Esophagus mucosa (tissue), 1 donor: ENCODE measurements at places on chromosomes 1 and 21.

- ATAC-seq = no peak
Measured at GRCh38 chr1:119293797-119294196, 74.8 kb upstream of the HAO2 start.

DNA sequence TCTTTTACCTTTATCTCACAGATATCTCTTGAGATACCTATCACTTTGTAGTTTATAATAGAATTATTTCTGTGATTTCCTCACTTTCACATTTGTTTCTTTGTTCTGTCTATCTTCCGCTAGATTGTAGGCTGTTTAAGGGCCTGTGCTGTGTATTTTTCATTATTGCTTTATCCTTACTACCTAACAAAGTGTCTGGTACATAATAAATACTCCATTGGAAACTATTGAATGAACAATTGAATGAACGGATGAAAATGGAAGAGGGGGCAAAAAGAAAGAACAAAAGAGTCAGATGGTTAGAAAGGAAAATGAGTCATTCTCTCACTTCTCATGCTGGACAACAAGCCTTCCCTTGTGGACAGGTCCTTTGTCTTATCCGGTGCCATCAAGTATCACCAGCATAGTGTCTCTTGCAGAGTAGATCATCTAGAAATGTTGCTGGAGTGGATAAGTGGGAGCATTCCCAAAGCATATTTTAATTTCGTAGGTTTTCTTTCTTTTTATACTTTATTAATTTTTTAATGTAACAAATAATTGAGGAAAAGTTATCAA is 159.8 kb downstream of the NEK7 start:
- no peak for ATAC-seq

DNA sequence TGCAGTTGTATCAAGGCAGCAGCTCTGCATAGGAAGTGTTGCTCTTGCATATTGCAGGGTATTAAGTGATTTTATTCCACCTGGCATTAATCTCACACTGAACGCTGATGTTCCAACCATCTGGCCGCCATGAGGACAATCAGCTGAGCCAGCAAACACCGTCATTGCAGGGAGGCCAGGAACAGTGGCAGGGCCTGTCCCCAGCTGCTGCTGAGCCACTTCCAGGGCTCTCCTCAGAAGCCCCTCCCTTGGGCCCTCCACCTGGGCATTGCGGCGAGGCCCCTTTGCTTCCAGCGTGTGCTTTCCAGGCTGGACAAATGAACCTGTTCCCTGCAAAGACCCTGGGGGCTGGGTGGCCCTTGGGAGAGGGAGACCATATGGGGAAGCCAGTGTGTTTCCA is 171.6 kb upstream of the C1orf174 start:
- no peak for ATAC-seq

DNA sequence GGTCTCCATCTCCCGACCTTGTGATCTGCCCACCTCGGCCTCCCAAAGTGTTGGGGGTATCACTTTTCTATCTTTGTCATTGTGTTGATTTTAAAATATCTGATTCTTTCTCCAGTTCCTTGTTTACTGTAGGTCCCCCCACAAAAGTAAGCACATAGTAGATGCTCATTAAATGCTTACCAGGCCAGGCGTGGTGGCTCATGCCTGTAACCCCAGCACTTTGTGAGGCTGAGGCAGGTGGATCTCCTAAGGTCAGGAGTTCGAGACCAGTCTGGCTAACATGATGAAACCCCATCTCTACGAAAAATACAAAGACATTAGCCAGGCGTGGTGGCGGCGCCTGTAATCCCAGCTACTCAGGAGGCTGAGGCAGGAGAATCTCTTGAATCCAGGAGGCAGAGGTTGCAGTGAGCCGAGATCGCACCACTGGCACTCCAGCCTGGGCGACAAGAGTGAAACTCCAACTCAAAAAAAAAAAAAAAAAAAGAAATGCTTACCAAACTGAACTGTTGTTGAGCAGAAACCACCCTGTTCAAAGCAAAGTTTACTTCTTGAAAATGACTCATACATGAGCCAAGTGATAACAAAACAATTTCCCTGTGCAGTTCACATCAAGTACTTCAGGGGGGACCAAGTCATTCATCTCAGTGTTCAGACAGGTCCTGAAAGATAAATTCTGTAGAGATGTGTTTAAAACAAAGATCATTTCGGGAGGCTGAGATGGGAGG is 24.3 kb upstream of the NID1 start:
- ATAC-seq = no peak

- ATAC-seq = no peak
Measured at GRCh38 chr21:45724994-45725843, 81.7 kb downstream of the PCBP3 start.

DNA sequence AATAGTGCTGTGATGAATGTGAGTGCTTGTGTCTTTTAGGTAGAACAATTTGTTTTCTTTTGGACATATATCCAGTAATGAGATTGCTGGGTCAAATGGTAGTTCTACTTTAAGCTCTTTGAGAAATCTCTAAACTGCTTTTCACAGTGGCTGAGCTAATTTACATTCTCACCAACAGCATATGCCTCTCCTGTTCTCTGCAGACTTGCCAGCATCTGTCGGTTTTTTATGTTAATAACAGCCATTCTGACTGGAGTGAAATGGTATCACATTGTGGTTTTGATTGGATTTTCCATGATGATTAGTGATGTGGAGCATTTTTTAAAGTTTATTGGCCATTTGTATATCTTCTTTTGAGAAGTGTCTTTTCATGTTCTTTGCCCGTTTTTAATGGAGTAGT is 647.3 kb upstream of the ADAMTS5 start:
- ATAC-seq = no peak

GRCh38 chr1:222049176-222049575 is 307.3 kb upstream of the DUSP10 start:
- ATAC-seq = no peak

DNA sequence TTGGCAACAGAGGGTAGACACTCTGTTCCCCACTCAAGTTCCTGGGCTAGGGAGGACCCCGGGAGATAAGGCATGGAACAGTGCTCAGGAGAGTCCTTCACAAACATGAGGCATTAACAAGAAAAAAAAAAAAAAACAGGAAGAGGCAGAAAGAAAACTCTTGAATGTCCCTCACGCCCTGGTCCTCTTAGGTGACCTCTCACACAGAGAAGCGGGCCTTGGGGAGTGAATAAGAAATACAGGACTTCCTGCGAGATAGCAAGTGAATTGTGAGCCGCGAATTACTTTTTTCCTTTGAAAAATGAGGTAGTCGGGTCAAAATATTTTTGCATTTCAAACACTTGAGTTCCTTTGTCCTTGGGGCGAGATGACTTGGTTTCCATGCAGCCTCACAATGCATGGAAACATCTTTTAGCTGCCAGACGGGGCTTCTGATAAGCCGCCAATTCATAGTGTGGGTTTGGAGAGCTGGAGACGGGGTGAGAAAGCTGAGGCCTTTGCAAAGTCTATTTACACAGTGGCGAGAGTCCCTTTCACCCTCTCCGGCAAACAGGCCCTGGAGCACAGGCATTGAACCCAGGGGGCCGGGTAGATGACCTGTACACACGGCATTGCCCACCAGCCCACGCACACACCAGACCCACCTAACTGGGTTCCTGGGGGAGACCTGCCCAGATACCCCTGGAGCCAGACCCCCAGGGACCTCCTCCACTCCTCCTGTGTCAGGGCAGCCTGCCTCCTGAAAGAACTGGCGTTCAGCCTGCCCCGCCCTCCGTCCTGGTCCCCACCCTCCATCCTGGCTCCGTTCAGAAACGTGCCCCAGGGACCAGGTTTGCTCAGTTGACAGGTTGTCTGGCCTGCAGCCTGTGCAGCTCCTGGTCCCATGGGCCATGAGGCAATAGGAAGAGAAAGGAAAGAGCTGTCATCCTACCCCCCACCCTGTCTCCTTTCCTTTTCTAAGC is 192.3 kb downstream of the PRDM16 start:
- ATAC-seq = no peak

- no peak for ATAC-seq
Measured at GRCh38 chr1:89728381-89728780, 92.5 kb upstream of the LRRC8D start.

DNA sequence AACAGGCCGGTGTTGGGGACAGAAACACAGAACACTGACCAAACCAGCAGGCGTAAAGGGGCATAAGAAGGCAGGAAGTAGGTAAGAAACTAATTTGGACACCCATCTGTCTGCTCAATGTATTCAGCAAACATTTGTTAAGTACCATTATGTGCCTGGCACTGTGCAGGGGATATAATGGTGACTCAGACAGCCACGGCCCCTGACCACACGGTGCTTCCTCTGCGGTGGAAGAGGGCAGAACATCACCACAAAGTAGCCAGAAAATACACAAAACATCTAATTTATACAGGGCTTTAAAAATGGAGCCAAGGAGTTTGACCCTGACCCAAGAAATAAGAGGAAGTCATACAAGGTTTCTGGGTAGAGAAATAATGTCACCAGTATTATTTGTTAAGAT is 12.9 kb downstream of the DNAJC11 start:
- ATAC-seq = no peak

DNA sequence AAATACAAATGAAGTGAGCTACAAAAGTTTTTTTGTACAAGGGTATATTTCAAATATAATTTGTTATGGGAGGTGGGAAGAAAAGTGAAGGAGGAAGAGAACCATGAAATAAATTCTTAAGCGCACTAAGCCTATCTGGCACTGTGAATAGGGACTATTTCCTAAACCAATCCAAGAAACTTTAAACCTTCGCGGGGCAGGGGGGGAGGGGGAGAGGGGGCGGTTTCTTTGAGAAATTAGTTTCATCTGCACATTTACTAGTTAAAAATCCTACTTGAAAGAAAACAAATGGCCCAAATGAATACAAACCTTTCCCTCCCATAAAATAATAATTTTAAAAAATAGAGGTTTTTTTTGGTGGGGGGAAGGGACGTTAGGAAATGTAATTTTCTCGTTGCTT is 364 bp downstream of the GOLPH3L start:
- no peak for ATAC-seq

DNA sequence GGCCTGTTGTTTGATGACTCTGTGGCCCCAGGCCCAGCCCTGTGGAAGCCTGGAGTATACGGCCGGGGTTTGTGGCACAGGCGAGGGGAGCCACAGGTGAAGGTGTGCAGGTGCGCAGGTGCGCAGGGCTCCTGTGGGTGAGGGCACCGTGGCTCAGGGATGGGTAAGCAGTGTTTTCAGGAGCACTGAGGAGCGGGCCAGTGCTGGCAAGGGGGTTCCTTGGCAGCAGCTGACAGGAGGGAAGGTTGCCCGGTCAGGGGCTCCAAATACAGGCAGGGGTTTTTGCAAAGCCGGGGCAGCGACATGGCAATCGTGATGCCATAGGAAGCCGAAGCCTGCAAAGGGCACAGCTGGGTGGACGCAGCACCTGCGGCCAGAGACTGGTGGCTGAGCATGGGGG is 20.7 kb downstream of the AGPAT3 start:
- ATAC-seq = no peak

DNA sequence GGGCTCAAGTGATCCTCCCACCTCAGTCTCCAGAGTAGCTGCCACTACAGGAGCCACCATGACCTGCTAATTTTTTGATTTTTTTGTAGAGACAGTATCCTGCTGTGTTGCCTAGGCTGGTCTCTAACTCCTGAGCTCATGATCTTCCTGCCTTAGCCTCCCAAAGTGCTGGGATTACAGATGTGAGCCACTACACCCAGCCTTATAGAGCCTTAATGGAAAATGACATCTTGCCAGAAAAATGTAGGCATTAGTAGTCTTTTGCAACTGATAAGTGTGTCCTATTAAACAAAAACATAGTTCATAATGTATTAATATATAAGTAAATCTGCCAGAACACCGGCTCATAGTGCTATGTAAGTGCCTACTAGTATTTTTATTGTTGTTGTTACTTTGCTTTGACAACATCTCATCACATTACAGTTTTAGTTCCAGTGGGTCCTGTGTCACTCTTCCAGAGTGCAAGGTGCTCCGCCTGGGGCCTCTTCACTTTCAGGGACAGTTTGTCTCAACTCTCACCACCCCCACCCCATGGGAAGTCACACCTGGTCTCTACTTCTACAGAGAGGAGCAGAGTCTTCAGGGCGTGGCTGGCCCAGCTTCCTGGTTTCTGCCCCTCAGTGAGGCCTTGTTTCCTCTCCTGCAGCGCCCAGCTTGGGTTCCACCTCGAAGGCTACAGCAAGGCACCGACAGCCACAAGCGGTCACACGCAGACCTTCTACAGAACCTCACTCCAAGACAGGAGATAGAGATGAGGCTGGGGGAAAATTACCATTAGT is 30.1 kb downstream of the RHOU start:
- ATAC-seq = no peak

- ATAC-seq = no peak
Measured at GRCh38 chr1:61255358-61255703, 173.0 kb downstream of the NFIA start.

- ATAC-seq = peak; percentile 62
Measured at GRCh38 chr1:57307392-57308170, 116.3 kb downstream of the DAB1 start.

GRCh38 chr1:168514455-168514854 is 29.3 kb downstream of the XCL2 start:
- ATAC-seq = no peak

DNA sequence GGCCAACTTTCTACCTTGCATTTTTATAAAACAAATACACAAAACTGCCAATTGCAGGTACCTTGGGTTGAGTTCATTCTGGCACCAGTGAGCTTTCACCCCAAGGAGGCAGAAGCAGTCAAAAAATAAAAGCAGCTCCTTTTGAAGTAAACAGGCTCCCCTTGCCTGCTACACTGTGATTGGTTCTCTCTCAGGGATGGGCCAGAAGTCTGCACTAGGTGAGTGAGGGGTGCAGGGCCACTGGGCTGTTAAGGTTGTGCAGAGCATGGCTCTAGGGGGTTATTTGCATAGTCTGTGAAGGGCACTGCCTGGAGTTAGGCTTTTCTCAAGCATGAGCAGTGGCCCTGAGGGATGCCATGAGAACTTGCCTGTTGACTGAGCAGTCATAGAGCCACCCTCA is 39.1 kb downstream of the AKNAD1 start:
- ATAC-seq = peak; percentile 19

GRCh38 chr1:187938092-187938491 is 1109.3 kb downstream of the PLA2G4A start:
- ATAC-seq = no peak

DNA sequence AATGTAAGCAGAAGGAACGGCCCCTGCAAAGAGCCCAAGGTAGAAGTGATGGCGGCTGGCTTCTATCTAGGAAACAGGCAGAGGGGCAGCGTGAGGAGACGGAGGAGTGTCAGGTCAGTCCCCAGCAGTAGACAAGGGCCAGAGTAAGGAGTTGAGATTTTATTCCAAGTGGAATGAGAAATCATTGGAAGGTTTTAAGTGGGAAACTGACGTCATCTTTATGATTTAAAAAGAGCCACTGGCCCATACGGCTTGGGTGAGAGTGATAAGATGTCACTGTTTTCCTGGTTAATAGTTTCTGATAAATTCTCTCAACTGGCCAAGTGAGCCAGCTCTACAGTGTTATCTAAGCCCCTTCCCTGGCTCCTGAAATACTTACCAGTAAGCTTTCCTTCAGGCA is 103.2 kb upstream of the CAMK1G start:
- ATAC-seq = no peak
